ENCODE measurements at places on chromosomes 16 and 17.
A peak's percentile ranks its signal among the peaks of the same experiment; 100 is the strongest.

GRCh38 chr16:15434079-15434424, 336 bp upstream of the BMERB1 start:
- DNase-seq, result no peak

DNA sequence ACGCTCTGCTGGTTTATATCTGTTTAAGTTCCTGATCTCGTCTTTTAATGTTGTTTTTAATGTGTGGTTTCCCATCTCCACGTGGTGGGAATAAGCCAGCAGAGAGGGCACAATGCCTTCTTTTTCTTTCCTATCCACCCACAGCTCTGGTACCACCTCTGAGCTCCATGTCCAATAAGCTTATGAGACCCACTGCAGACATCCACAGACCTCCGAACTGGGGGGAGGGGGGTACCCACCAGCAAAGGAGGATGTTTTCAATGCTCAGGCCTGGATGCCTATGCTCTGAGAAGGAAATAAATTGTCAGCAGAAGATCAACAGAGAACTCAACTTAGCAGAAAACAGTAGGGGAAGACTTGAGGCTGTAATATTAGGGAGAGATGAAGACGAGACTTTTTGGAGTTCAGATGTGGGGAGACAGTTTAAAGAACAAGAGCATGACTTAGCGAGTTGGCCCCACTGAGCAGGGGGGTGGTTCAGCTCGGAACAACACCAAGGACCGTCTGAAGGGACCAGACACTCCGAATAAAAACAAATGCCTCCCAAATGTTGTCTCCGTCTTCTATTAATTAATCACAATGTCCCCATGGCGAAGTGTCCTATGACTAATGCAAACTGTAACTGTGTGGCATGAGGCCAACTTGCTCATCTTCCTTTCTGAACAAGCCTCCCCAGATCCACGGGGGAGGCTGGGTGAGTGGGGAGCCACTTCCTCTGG, 62.7 kb downstream of the GAS7 start:
- DNase-seq, result no peak

- DNase-seq, result no peak
These were observed 406.7 kb upstream of the CCL2 start for GRCh38 chr17:33848433-33848832.

DNA sequence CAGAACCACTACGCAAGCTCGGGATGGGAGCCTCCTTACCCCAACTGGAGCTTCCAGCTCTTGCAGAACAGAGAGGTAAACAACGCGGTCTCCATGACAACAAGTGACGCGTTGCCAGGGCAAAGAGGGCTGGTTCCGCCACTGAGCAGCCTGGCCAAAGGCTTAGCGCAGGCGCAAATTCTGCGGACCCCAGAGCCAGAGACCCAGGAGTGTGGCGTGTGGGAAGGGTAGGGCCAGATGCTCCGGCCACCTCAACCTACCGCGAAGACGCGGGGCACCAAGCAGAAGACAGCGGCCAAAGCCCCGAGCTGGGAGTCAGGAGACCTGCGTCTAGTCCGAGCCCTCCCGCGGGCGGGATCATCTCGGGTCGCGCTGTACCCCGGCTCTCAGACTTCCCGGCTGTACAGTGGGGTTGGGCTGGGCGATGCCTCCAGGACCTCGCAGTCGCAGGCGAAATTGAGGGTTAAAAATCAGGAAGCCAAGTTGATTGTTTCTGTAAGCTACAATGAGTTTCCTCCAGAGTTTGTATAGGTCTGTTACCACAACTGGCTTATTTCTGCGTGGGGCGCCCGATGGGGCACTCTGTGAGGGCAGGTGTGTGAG, at the start of gene TEKT1:
Gene TEKT1 (minus strand): TSS at position 69 of the 603 bp plus-strand sequence. CDS start 1,353 bp downstream, outside the sequence.
- DNase-seq, result no peak

- no peak for DNase-seq
These were observed 6.2 kb upstream of the HEXIM2 start for GRCh38 chr17:45155483-45155882.

GRCh38 chr16:11180489-11180888, 75.5 kb downstream of the SOCS1 start:
- no peak for DNase-seq

GRCh38 chr17:66541461-66542128, 239.2 kb downstream of the PRKCA start:
- no peak for DNase-seq

GRCh38 chr17:18380471-18381157, 3.0 kb downstream of the EVPLL start:
- DNase-seq, result no peak

GRCh38 chr17:45757431-45758218, 26.5 kb upstream of the CRHR1 start:
- no peak for DNase-seq

GRCh38 chr16:12682432-12683165, 121.1 kb downstream of the CPPED1 start:
- DNase-seq, result no peak

- DNase-seq, result peak; percentile 6
These were observed 21.2 kb upstream of the MON1B start for GRCh38 chr16:77169650-77170236.

DNA sequence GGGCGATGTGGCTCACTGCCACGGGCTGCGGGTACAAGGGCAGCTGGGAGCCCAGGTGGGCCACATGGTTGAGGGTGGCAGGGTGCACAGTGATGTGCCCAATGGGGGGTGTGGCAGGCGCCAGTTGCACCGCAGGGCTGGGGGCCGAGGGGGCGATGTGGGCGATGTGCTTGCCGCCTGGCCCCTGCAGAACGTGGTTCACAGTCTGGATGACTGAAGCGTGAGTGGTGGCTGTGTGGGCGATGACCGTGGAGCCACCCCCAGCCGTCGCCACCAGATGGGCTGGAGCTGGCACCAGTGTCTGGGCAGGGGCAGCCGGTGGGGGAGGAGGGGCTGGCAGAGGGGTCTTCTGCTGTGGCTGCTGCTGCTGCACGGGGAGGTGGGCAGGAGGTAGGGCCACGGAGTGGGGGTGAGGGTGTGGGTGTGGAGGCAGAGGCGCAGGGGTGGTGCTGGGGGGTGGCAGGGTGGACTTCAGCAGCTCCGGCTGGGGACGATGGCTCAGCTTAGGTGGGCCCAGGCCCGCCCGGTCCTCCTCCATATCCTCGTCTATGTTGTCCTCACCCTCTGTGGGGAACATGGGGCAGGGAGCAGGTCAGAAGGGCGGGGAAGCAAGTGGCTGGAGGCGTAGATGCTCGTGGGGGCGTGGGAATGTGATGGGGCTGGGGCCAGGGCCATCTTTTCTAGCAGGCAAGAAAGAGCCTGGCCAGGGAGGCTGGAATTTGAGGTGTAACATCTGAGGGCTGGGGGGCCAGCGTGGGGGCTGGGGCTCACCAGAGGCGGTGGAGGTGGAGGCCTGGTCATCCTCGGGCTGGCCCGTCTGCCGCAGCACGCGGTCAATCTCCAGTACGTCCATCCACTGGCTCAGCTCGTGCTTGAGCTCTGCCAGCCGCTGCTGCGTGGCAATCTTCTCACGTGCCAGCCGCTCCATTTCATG, 13.5 kb downstream of the MNT start:
- no peak for DNase-seq

Data from NCI-H1092 (cell line).